ENCODE measurements at places on chromosomes 5 and 9.
A peak's percentile ranks its signal among the peaks of the same experiment; 100 is the strongest.

- DNase-seq = no peak
Observed at GRCh38 chr5:143398053-143398355, 5.5 kb downstream of the NR3C1 start.

GRCh38 chr9:128643519-128644300 lies 12.9 kb downstream of the DYNC2I2 start:
- no peak for DNase-seq

GRCh38 chr5:66880401-66880800 lies 284.2 kb downstream of the MAST4 start:
- no peak for DNase-seq

GRCh38 chr5:93831449-93831848 lies 90.0 kb upstream of the POU5F2 start:
- no peak for DNase-seq

DNA sequence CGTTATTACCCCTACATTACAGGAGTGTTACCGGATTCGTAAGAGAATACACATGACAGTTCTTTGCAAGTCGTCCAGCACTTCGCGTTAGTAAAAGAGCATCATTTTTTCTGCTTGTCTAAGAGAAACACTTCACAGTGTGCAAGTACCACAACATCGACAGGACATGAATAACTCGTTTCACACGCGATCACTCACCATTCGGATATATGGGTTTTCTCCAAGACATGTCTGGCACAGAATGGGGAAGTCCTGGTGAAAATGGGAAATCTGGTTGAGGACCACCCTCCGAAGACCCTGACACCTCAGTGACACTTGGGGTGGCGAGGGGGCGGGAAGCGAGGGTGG lies 642 bp downstream of the RBM22 start:
- no peak for DNase-seq

GRCh38 chr9:13439685-13440476 lies 160.4 kb upstream of the MPDZ start:
- no peak for DNase-seq

DNA sequence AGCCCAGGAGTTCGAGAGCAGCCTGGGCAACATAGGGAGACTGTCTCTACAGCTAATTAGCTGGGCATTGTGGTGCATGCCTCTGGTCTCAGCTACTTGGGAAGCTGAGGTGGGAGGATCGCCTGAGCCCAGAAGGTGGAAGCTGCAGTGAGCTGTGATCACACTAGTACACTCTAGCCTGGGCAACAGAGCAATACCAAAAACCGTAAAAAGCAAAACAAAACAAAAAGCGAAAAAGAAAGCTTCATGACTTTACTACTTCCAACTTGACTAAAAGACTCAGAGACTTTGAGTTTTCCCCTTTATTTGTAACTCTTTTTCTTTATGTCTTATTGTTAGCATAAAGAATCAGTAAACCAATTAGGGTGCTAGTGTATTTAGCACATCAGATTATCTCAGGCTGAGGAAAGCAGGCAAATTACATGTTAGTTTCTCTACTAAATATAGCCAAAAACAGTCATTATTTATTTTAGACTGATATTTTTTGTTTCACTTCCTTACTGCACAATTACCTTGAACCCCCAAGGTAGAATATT lies 5.4 kb downstream of the RAD17 start:
- no peak for DNase-seq

- DNase-seq = no peak
Observed at GRCh38 chr9:73116031-73116430, 35.6 kb upstream of the ANXA1 start.

DNA sequence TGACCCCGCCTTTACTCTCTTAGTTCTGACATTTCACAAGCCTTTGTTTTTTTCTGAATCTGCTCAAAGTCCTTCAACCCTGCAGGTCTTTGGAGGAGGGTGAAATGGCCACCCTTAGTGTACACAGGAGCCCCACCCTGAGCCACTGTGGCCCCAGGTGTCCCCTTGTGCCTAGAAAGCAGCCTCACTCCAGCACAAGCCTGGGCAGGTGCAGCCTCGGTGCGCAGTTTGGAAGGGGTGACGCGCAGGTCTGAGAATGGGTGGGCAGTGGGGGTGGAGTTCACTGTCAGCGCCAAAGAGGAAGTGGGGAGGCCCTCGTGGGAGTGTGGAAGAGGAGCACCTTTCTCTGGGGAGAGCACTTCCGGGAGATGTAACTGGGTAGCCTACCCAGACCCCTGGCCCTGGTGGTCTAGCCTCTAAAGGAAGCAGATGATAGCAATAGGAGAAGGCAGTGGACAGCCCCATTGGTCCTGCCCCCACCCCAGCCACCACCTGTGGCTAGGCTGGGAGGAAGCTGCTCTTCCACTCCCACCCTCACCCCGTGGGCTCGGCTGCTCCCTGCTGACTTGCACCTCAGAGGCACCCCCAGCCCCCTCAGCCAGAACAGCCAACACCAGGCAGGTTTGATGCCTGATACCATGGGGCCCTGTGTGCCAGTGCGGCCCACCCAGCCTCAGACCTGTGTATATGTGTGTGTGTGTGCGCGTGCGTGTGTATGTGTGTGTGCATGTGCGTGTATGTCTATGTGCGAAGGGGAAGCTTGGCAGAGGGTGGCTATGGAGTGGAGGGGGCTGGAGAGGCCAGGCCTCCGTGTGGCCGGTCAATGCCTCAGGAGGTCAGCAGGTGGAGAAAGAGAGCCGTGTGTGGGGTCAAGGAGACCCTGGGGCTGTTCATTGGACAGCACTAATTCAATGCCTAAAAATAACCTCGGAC lies 16.8 kb upstream of the DAB2IP start:
- DNase-seq = peak; percentile 65

DNA sequence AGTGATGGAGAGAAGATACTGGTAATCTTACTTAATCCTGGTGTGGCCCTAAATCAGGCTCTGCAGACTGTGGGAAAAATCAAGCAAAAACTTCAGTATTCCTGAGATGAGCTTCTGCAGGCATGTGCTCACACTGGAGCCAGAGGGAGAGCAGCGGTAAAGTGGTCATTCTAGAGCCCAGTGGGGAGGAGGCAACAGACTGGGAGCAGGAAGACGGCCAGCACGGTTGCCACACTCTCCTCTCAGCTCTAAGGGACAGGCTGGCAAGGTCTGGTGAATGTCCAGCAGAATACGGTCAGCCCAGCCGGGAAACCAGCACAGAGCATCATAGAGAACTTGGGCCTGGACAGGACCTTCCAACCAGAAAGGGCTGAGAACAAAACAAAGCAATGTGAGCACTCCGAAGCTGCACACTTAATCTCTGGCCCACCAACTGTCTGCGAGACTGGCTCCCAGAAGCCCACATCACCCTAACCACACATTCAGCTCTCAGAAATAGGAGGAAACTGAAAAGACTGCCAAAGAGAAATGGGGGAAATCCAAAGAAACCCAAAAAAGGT lies 30.3 kb downstream of the MED27 start:
- no peak for DNase-seq

- DNase-seq = no peak
Observed at GRCh38 chr5:139474890-139475791, 4.3 kb downstream of the SMIM33 start.

DNA sequence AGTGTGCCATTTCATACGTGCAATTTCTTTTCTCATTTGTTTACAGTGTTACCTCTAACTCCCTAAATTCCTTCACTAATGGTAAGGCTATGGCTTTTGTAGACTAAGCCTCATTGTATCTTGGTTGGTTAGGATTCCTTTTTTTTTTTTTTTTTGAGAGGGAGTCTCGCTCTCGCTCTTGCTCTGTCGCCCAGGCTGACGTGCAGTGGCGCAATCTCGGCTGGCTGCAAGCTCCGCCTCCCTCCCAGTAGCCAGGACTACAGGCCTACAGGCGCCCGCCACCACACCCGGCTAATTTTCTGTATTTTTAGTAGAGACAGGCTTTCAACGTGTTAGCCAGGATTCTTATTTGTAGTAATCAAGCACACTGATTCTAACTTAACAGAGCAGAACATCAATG lies 57.7 kb downstream of the SPEF2 start:
- DNase-seq = no peak

DNA sequence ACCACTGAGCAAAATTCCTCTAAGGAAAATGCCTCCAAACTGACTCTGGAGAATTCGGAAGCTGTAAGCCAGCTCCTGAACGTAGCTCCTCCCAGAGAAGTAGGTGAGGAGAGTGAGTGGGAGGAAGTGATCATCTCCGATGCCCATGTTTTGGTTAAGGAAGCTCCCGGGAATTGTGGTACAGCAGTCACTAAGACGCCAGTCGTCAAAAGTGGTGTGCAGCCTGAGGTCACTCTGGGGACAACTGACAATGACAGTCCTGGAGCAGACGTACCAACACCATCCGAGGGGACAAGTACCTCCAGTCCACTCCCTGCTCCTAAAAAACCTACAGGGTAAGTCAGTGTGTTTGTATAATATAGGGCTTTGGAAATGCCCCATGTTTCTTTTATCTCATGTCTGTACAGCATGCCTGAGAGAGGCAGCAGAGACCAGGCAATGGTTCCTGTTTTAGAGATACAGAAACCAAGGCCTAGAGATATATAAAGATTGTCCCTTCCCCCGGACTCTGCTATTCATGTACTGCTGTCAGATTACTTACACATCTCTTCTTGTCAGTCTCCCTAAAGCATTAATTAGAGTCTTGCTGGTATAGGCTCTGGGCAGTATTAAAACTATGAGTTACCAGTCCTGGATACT lies 23.9 kb downstream of the HMGXB3 start:
- no peak for DNase-seq

- no peak for DNase-seq
Observed at GRCh38 chr5:81488862-81489261, 94.9 kb upstream of the ACOT12 start.

- DNase-seq = no peak
Observed at GRCh38 chr9:114799441-114799840, 6.4 kb downstream of the TNFSF15 start.
